CD4-positive, CD25-positive, alpha-beta regulatory T cell (primary cell): ENCODE measurements at places on chromosomes 4 and X.

GRCh38 chrX:29528281-29528680 is 687.1 kb upstream of the MAGEB2 start:
- DNase-seq = no peak

DNA sequence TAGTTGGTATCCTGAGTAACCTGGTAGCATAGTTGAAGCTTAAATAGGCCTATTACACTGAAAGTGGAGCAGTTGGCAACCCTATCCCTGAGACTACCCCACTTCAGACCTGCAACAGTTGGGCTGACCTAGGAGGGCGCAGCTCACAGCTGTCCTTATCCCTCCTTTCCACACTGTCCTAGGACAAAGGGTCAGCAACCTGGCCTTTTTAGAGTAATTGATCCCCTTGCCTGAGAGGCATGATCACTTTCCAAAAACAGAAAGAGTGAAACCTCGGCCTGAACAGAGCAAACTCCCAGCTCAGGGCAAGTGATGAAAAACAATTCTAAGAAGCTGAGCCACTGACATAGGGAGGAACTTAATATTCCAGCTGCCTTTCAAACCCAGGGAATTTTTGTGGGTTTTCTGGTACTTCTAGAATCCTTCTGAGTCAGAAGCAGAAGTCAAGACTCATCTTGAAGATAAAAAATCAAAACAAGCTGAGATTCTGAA is 94.9 kb upstream of the MYOZ2 start:
- DNase-seq = no peak

GRCh38 chr4:126207910-126208309 is 893.2 kb downstream of the FAT4 start:
- no peak for DNase-seq

DNA sequence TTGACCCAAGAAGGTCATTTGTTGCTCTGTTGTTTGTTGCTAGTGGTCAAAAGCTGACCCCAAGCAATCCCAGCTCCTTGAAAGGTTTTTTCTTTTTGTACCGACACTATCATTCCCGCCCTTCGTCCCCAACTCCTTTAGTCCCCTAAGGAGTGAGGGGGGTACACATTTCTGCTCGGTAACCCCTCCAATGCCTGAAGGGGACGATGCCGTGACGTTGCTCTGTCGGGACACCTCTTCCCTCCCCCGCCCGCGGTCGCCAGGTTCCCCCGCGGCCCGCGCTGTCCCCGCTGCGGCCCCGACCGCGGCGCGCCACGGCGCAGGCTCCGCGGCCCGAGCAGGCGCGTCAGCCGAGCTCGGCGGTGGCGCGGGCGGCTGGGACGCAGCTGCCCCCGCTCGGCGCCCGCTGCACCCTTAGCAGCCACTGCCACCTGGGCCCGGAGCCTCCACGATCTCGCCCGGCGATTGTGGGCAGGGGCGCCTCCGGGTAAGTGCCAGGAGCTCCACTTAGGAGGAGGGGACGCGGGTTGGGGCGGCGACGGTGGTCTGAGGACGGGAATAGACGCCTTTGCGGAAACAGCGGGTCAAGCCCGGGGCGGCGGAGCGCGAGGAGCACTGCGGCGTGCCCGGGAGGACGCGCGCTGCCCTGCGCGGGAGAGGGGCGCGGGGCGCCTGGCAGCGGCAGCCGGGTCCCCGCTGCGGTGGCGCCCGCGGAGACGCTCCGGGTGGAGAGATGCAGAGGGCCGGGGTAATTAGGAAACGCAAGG is at the start of gene GLRB:
TSS of gene GLRB (plus strand) at position 340 of the 767 bp plus-strand sequence. CDS start 1,875 bp downstream, outside the sequence.
- no peak for DNase-seq

DNA sequence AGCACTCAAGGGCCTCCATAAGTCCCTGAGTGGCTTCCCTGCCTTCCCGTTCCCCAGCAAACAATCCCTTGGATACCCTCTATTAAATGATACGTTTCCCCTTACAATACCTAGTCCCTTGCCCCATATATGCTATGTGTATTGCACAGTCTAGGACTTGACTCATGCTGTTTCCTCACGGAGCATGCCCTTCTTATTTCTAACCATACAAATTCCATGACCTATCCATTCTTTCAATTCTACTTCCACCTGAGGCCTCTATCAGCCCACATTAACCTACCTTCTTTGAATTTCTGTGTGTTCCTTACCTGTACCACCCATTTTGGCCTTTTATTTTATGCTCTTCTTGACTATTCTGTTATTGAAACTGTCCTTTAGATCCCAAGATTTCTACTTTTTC is 2.9 kb upstream of the PGRMC2 start:
- no peak for DNase-seq

DNA sequence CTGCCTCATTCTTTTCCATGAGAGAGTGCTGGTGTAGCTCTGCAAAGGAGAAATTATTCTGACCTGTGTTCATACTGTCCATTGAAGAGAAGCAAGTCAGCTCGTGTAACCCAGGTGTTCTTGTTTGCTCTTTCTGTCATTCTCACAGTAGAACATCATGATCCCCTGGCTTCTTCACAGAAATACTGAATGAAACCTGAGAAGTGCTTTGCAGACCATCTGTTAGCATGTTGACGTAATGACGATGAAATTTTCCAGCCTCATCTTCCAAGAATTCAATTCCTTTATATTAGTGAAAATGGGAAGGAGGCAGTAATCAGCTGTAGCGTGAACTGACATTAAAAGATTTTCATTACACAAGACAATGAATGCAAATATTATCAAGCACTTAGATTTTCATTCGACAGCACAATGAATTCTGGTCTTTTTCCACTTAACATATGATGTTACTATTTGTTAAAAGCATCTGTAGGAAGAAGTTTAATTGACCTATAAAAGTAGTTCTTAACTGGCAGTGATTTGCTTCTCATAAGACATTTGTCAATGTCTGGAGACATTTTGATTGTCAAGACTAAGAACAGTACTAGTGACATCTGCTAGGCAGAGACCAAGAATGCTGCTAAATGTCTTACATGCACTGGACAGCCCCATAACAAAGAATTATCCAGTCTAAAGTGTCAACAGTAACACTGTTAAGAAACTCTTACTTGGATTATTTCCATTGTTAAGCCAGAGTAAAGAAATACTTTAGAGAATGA is 246.3 kb downstream of the BANK1 start:
- DNase-seq = no peak

DNA sequence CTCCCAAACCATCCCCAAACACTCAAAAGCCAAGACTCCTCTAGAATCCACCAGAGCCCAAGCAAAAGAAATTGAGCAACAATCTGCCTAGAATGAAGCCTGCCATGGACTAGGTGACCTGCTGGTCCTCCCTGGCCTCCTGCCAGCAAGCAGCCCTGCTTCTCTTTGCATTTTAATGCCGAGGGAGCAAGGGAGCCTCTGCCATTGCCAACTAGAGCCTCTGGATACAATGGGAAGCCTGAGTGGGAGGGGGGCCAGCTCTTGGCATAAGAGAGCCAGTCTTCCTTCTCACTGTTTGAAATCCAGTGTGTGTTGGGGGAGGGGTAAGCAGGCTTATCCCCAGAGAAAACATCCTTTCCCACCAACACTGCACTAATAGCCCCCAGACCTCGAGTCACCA is 1.5 kb upstream of the GDPD2 start:
- DNase-seq = no peak

DNA sequence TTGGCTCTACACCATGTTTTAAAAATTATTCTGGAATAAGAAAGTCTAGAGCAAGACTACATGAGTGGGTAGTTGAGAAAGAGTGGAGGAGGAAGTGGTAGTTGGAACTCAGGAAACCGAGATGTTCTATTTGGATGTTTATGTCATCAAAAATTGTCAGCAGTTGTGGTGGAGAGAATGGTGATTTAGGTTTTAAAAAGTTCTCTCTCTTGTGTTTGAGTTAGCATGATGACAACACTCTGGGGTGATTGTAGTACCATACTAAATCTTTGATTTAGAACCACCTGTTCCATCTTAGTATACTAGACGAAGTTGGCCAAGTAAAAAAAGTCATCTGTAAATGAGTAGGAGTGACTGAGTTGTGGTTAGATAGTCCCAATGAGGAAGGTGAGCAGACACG is 40.7 kb downstream of the KLHL2 start:
- no peak for DNase-seq

GRCh38 chr4:10115271-10115796 is 1.3 kb downstream of the WDR1 start:
- DNase-seq = no peak

GRCh38 chr4:182201871-182202270 is 41.3 kb upstream of the TENM3 start:
- DNase-seq = no peak

DNA sequence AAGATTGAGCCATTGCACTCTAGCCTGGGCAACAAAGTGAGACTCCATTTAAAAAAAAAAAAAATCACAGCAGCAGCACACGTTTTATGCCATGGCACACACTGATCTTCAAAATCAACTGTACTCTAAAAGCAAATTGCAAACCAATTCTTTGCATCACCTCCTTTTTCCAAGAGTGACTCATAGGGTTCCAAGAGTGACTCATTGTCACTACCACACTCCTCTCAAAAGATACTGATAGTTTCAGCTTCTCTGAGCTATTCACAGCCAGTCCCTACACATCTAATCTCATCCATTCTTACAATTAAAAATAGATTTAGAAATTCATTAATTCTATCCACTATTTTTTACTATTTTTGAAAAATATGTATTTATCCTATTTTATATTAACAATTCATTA is 1494.9 kb upstream of the AGA start:
- DNase-seq = no peak

GRCh38 chr4:2852481-2852921 is 8.9 kb downstream of the ADD1 start:
- peak; percentile 79 for DNase-seq

DNA sequence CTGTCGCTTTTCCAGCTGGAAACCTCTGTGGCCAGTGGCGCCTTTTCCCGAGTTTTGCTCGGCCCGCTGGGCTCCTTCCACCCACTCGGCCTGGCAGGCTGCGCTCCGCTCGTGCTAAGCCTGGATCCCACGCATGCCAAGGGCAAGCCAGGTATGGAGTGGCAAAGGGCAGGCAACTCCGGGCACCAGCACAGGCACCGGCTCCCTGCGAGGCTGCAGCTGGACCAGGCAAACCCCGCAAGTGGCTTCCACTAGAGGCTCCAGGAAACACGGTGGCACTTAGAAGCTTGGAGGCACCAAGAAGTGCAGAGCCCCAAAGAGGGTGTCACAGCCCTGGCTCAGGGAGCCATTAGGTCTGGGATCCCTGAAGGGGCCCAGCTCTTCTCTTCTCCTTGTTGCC is 59.5 kb downstream of the PPA2 start:
- DNase-seq = no peak

GRCh38 chrX:63281465-63281864 is 69.7 kb downstream of the SPIN4 start:
- DNase-seq = no peak
